ENCODE measurements at places on chromosomes 2 and 18.

DNA sequence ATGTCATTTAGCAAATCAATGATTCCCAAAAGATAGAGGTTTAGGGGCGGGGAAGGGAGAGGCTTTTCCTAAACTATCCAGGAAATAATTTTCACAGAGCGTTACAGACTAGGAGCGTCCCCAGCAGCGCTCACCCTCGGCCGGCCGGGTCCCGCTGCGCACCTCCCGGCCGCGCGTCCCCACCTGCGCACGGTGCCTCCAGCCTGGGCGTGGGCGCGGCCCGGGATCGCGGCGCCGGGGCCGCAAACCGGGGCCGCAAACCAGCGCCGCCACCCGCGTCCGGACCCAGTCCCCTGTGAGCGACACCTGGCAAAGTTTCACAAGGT is 684 bp upstream of the ZCCHC2 start:
- DNase-seq, result no peak

GRCh38 chr2:153043385-153043784 is 325.0 kb downstream of the ARL6IP6 start:
- no peak for DNase-seq

DNA sequence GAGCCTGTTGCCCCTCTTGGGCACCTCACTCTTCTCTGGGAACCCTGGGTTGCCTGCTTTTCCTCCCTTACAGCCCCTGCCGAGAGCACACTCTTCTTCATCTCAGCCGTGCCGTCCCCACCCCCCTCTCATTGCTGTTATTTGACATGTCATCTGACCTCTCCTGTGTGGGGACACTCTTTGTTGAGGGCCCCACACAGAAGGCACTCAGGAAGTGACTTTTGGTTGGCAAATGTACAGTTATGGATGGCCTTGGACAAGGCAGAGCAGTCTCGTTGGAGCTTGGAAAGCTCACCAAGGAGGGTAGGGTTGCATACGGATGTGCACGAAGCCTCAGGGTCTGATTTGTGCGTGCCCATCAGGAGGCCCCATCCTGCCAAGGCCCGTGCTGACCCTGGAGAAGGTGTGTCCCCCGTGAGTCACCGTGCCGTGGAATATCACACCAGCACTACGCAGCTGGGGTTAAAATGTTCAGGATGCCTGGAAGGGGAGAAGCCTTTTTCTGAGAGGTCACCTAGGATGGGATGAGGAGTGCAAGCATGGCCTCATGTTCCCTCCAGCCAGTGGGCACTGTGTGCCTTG is 93.9 kb downstream of the CTIF start:
- no peak for DNase-seq

GRCh38 chr2:85584857-85585780 is 888 bp downstream of the VAMP5 start:
- no peak for DNase-seq

All from activated CD4-positive, alpha-beta T cell treated with anti-CD3 and anti-CD28 coated beads for 24 hours (primary cell).